ENCODE measurements at places on chromosomes 3 and 15.

DNA sequence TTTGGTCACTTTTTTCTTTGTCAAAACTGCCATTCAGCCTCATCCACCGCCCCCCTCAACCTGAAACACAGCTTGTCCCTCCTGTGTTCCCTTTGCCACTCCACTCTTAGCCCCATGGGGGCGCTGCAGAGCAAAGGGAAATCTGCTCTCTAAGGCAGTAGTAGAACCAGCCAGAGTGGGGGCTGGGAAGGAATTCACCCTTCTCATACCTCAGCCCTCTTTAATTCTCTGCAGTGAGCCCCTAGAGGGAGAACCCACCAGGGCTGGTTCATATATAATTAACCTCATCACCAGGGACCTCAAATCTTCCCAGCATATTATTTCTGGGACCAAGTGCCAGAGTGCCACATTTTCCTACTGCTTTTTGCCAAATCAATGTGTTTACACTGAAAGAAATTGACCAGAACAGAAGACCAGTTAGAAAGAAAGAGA, 2.8 kb upstream of the BCL6 start:
- DNase-seq, result peak; percentile 71

- DNase-seq, result no peak
Measured at GRCh38 chr3:133368371-133369067, 31.3 kb upstream of the BFSP2 start.

DNA sequence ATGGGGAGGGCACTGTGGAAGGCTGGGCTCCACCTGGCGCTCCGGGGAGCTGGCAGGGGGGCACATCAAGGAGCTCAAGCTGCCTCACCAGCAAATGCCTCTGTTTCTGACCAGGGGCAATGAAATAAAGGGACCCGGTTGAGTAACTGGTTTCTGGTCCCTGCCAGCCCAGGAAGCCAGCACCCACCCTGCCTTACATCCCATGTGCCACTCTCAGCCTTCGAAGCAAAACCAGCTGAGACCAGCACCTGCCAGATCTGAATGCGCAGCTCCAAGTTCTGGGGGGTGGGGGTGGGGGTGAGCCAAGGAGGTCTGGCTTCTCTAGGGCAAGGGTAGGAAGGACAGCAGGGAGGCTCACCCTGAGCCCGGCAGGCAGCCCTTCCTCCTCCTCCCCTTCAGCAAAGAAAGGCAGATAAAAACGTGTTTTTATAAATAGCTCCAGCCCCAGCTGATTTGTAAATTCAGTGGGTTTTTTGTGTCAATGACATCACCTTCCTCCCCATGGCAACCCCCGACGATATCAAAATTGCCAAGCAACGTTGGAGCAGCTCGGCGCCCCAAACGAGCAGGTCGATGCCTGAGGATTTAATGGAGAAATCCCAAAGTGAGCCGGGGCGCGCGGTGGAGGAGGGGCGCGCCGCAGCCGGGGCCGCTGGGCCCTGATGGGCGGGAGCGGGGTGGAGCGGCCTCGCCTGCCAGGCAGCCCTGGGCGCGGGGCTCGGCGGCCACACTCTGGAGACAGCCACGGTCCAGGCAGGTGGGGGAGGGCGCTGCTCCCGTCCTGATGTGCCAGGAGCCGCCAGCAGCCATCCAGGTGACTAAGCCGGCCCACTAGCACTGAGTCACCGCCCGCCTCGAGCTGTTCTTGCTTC, at the start of gene PAK6:
Gene PAK6 (plus strand): TSS at position 532 of the 872 bp plus-strand sequence. CDS start 25,723 bp downstream, outside the sequence.
- DNase-seq, result no peak

DNA sequence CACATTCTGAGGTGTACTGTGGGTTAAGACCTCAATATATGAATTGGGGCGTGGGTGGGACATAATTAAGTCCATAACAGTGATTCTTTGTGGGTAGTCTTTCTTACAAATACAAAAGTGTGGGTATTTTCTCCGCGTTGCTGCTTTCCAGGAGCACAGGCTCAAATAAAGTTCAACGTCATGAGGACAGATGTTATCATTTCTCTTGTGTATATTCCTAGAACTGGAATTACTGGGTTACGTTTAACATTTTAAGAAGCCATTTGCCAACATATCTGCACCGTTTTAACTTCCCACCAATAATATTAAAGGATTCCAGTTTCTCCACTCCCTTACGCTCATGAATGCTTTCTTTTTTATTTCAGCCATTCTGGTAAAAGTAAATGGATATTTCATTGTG, 39.6 kb downstream of the ZNF860 start:
- DNase-seq, result no peak

DNA sequence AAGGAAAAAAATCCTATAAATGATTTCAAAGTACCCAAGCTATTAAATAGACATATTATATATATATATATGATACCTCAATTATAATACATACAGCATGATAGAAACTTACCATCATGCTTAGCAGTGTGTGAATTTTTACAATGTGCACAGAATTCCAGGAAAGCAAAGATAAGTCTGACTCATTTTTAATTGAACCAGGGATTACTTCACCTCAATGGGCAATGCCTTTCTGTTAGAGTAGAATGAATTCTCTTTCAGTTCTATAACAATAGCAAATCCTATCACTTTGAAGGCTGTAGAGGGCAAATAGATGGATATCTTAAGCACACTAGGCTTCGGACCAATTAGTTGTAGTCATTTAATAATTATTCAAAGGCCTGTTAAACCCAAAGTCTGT, 54.8 kb upstream of the P3H2 start:
- DNase-seq, result no peak

GRCh38 chr15:58425185-58425584, 6.6 kb upstream of the LIPC start:
- DNase-seq, result no peak

GRCh38 chr3:171375666-171376595, 84.3 kb downstream of the TNIK start:
- no peak for DNase-seq

DNA sequence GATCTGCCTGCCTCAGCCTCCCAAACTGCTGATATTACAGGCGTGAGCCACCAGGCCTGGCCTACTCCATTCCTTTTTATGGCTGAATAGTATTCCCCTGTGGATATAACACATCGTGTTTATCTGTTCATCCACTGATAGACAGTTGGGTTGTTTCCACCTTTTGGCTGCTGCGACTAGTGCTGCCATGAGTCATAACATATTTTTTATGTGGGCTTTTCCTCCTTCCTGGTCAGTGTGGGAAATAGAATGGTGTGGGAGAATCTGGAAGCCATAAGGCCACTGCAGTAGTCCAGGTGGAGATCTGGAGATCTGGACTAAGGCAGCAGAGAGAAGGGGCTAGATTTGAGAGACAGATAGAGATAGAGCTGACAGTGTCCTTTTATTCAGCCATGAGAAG, 16.2 kb downstream of the LCMT2 start:
- DNase-seq, result no peak

DNA sequence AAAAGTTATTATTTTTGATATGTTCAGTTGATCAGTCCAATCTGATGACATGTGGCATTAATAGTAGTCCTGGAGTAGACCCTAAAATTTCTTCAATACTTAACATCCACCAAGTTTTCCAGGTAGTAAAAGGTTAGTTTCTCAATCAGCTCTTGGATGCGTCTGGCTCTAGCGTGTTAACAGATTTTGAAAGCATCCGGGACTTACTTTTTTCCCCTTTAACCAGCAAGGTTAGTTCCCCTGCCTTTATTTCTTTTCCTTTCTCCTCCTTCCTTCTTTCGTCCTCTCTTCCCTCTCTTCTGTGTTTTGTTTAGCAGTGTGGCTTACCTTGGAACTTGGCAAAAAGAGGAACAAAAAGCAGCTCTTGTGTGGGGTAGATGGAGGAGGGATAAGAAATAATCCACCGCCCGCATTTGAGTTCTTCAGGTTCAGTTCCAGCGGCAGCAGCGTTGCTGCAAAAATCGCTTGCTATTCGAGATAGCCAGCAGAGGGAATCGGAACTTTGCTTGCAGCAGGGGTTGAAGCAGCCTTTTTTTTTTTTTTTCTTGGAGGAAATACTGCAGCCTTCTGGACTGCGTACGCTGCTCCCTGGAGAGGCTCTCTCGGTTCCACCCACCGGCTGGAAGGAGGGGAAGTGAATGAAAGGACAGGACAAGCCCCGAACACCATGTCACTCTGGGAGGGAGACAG, at the start of gene RBMS3:
Gene RBMS3 (plus strand): TSS at position 668 of the 690 bp plus-strand sequence.
- DNase-seq, result no peak

GRCh38 chr3:73098873-73099272, 37.4 kb downstream of the EBLN2 start:
- DNase-seq, result no peak

- no peak for DNase-seq
Measured at GRCh38 chr15:94370206-94370935, 139.0 kb downstream of the MCTP2 start.

GRCh38 chr15:95812491-95812890, 518.0 kb upstream of the NR2F2 start:
- DNase-seq, result no peak

GRCh38 chr15:76059320-76060117, at the start of gene TMEM266:
TMEM266 (plus strand) TSS chr15:76059985; CDS start chr15:76134264, 74,279 bp downstream.
- DNase-seq, result no peak

GRCh38 chr3:173992416-173992815, 594.9 kb downstream of the NLGN1 start:
- DNase-seq, result no peak

DNA sequence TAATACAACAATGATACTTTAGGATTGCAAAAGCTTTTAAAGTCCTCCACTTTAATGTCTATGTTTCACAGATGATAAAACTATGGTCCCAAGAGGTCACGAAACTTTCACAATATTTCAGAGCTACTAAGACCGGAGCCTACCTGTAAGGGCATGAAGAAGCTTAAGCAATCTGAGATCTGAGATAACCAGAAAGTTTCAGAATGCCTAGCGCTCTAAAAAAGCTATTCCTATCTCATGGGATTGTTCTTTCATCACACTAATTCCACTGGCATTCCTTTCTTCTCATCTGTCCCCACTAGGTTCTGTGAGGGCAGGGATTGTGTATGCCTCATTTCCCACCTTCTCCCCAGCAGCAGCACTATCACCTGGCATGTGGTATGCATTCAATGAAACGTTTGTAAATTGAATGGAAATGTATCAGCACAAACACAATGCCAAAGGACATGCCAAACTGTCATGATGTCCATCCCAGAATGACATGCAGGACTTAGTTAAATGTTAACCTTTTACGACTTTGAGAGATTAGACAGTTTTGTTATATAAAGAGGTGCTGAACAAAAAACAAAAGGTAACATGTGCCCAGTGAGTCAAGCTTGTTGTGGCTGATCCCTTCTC, 104.7 kb upstream of the NR2F2 start:
- no peak for DNase-seq

GRCh38 chr3:189309400-189309975, 137.7 kb downstream of the TPRG1 start:
- no peak for DNase-seq

DNA sequence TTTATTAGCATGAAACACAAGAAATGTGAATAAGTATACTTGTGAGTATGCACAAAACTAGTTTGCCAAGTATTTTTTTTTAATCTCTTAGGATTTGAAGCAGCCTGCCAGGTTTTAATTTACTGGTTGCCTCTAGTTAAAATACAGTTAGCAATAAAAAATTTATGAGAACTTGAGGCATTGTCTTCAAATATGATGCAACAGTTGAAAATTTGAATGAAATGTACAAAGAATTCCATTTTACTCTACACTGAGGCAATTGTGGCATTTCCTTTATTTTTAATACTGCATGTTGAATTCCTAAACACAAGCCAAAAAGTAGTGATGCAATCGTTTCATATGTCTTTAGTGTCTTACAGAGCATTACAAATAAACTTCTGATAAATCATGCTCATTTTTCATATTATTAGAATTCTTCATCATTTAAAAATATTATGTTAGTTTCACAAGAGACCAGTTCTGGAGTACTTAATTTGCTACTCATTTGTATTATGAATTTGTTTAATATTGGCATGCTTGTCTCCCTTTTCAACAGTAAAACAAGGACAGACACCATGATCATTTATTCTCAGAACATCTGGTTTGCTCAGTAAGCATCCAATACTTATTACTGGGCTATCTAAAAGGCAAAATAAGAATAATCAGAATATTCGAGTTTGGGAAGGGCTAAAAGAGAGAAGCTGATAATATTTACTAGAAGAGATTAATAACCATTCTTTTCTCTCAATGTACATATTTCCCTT, 124.8 kb upstream of the PTX3 start:
- DNase-seq, result no peak

DNA sequence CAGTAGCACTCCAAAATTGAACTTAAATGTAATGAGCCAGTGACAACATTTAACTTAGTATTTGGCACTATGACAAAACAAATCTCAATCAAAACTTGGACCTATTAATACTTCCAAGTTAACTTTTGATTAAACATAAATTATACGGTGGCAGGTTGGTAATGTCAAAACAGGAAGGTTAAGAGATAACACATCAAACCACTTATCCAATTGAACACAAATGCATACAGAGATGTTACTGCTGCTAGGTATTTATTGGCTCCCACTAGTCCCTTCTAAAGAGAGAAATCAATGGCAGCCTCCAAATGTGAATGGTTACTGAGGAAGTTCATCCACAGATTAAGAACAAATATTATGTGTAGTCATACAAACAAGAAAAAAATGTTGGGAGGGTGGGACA, 1.8 kb downstream of the GSK3B start:
- no peak for DNase-seq

GRCh38 chr3:148797795-148798194, 29.8 kb upstream of the CPB1 start:
- DNase-seq, result no peak

- DNase-seq, result no peak
Measured at GRCh38 chr3:38028621-38029361, 651 bp downstream of the PLCD1 start.

- DNase-seq, result no peak
Measured at GRCh38 chr3:156661155-156661554, 13.2 kb upstream of the TIPARP start.

DNA sequence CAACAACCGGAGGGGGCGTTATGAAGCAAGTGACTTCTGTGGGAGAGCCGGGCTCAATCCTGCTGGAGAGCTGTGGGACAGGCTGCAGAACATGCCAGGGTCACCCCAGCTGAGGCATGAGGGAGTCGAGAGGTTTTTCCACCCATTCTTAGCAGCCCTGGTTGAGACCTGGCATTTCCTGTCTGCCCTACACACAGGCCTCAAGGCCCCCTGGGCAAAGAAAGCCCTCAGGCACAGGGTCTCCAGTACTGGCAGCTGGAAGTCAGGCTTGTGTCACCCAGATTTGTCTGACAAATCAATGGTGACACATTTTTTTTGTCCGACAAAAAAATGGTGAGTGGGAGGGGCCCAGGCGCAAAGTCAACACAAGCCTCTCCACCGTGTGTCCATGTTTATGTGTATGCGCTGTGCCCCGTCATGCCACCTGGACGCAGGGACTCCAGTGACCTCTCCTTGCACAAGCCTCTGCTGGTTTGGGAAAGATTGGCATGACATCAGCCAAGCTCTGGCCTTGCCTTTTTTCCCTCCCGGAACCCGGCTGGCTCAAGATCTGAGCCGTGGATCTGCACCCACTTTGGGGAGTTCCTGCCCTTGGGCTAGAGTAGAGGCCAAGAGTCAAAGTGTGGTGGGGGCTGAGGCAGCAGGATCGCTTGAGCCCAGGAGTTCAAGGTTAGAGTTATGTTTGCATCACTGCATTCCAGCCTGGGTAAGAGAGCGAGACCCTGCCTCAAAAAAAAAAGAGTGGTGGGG, 20.8 kb upstream of the ALAS1 start:
- no peak for DNase-seq

GRCh38 chr3:114874522-114874971, 272.5 kb downstream of the ZBTB20 start:
- no peak for DNase-seq

- DNase-seq, result no peak
Measured at GRCh38 chr3:107394502-107394901, 17.3 kb downstream of the CCDC54 start.

Data from effector memory CD4-positive, alpha-beta T cell (primary cell).